ENCODE measurements at places on chromosomes 11 and 22.

DNA sequence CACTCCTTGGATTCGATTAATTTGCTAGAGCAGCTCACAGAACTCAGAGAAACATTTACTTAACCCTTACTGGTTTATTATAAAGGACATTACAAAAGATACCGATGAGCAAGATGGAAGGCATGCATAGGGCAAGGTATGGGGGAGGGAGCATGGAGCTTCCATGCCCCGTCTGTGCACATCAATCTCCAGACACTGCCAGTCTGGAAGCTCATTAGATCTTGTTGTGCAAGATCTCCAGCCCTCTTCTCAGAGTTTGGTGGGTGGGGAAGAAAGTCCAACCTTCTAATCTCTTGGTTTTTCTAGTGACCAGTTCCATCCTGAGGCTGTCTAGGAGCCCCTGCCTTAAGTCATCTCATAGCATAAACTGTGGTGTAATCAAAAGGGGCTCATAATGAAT is 190.7 kb downstream of the UVRAG start:
- DNase-seq: no peak

DNA sequence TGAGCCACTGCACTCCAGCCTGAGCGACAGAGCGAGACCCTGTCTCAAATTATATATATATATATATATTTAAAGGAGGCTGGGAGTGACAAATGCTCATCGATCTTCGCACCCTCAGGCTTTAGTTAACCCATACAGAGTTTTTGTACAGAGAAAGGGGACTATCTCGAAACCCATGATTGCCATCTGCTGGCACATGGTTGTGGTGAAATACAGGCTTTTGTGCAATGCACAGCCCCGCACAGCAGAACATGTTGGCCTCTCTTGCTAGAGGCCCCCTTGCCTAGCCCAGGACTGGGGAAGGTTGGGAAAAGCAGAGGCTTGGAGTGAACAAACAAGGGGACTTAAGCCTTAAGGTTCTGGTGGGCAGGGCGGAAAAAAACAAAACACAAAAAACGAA is 3.6 kb downstream of the MYBPC3 start:
- peak; percentile 42 for DNase-seq

DNA sequence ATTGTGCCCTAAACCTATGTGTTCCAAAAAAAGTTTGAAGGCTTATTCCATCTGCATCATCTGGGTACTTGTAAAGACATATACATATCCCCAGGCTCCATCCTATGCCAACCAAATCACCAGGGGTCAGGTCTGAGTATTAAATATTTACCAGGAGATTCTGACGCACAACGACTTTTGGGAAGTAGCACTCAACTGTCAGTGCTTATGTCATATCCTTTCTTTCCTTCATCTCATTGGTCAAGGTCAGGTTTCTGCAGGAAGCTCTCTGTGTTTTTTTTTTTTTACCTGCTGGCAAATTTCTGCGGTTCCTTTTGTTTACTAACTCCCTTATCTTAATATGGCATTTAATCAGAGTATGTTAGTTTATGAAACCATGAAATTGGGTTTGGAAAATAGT is 22.5 kb upstream of the CYP2R1 start:
- DNase-seq: no peak

- no peak for DNase-seq
Observed at GRCh38 chr22:42131562-42131961, 952 bp upstream of the CYP2D6 start.

- no peak for DNase-seq
Observed at GRCh38 chr22:37243402-37244113, 511 bp downstream of the RAC2 start.

- peak; percentile 81 for DNase-seq
Observed at GRCh38 chr11:102226702-102227490, 90.4 kb upstream of the BIRC3 start.

GRCh38 chr11:95827696-95828095 is 37.4 kb downstream of the CEP57 start:
- DNase-seq: peak; percentile 36

- no peak for DNase-seq
Observed at GRCh38 chr11:74743640-74744039, 5.0 kb upstream of the RNF169 start.

DNA sequence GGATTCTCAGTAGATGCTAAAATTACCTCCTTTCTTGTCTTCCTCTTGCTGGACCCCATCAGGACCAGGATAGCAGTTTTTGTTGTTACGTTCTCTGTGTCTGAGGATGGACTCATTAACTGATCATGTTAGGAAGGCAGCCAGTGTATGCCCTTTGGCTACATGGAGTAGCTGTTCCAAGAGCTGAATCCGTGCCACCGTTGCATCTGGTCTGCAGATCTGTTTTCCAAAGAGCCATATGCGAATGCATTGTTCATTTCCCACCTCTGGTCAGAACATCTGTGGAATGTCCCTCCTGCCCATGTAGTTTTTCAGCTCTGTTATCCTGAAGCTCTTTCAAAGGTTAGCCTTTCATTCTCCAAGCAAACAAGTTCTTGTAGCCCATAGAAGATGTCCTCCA is 188.4 kb downstream of the SPON1 start:
- DNase-seq: no peak

DNA sequence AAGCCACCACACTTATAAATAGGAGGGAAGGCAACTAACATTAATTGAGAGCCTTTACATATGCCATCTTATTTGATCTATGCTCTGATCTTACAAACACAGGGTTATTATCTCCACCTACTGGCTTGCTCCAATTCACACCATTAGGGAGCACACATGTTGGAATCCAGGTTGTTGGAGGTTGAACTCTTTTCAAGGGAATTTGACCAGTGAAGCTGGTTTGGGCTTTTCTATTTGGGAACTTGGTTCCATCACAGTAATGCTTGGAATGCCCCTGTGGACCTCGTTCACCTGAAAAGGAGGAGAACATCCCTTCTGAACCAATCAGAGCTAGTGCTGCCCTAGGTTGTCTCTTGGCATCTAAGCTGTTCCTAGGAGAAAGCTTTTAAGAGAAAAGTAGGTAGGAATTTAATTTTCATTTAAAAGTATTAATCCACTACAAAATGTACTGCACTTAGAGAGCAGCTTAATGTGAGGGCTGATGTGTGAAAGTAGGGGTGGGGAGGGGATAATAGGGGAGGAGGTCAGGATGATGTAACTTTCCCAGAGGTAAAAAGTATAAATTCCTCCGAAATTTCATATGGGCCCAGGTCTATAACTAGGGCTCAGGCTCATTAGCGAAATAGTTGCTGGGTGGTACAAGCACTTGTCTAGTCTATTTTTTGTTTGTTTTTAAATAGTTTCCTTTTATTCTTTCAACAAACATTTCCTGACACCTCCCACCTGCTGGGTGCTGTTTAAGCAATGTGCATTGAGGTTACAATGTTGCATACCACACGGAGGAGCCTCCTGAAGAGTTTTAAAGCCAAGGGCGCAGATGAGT is 7.6 kb upstream of the MICAL2 start:
- DNase-seq: no peak
